ENCODE measurements at places on chromosomes 7 and 10.

- DNase-seq: no peak
These were observed 50.3 kb upstream of the MET start for GRCh38 chr7:116621649-116622048.

DNA sequence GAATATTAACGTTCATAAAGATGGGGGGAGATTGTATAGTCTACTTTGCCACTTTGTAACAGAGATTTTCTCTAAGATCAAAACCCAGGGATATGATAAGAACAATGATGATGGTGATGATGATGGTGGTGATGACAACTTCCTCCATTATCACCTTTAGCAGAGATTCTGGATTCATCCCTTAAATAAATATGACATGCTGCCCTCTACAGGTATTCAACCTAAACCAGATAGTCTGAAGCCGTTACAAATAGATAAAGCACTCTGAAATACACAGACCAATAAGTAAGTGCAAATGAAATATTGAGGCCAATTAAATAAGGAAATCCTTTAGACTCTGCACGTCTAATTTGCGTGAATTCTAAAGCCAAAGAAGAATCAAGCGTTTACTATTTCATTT lies 211.5 kb downstream of the CREB5 start:
- no peak for DNase-seq

- no peak for DNase-seq
These were observed 595.0 kb downstream of the ARL4A start for GRCh38 chr7:13282377-13282980.

GRCh38 chr7:8296362-8296659 lies 34.3 kb upstream of the ICA1 start:
- DNase-seq: no peak

DNA sequence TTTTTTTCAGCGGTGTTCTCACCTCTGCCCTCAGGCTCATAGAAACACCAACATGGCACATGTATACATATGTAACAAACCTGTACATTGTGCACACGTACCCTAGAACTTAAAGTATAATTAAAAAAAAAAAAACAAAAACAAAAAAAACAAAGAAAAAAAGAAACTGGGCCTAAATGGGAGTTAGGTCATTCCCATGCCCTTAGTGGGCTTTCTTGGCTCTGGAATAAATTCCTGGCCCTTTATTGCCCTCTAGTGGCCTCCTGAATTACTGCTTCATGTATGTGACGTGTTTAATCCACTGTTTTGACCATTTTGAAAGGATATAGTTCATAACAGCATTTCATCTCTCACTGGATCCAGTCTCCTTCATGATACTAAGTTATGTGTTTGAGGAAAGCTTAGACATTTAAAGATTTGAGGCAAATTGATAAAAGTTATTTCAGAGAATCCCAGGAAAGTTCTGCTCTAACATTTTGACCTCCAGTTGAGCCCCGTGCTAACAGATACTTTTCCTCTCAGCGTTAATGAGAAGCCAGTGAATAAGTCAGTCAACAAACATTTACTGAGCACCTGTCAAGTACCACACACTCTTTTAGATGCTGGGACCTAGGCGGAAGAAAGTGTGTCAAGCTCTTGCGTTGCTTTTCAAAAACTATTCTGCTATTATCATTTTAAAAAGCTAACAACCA lies 54.7 kb upstream of the SYPL1 start:
- no peak for DNase-seq
